CD4-positive, alpha-beta T cell treated with Interleukin-15 for 4 hours (primary cell): ENCODE measurements at places on chromosomes 11 and 22.

GRCh38 chr22:50274311-50274710 is 4.1 kb upstream of the MAPK11 start:
- DNase-seq: peak; percentile 50

DNA sequence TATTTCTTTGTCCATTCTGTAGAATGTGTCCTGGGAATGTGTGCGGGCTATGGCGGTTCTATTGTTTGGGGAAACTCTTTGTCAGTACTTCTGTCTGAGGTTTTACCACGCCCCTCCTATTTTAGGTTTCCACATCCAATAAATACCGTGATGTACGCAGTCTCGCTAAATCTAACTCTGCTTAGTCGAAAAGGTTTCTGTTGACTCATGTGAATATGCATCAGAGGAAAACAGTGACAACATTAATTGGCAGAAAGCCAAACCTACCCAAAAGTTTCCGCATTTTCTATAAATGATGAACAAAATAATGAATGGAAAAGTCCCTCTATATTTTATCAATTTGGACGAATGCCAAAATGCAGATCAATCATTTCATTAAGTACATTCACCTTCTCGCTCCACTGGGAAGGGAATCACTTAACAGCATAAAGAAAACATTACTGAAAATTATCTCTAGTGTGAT is 143.4 kb downstream of the MAML2 start:
- DNase-seq: peak; percentile 79

DNA sequence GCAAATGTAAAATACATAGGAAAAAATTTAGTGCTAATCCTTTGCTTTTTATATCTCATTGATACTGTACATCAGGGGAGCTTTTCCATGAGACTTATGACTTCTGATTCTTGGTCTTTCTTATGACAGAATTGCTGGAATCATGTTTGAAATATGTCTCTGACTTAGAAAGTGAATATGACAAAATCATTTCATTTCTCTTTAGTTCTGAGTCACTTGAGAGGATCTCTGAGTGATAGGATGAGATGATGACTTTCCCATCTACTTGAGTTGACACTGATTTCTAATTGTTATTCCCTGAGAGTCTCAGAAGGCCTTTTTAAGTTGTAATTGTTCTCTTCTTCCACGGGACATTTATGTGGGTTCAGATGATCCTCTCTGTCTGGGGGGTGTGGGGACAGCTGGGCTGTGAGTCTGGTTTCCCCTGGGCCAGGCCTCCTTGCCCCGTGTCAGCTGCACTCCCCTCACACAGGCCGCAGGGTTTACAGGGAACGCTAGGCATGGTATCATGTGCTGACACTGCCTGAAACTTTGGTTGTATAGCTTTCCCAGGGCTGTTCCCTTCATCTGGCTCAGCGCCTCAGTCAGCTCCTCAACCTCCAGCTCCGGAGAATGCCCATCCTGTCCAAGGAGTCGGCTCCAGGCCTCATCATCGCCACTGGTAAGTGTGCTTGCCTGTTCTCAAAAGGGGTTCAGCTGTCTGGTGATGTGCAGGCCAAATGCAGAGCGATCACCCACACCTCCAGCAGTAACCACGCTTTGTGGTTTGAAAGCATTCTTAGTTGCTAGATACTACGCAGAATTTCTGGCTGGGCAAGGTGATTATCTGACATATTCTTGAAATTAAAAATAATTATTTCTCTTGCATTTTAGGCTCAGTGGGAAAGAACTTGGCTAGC is 69.5 kb upstream of the SORL1-AS1 start:
- DNase-seq: no peak

- no peak for DNase-seq
Measured at GRCh38 chr22:30397656-30398635, 1.1 kb downstream of the SEC14L2 start.
